ENCODE measurements at places on chromosomes 7 and 10.

- no peak for DNase-seq
These were observed 35.7 kb downstream of the ZCCHC24 start for GRCh38 chr10:79409726-79410085.

DNA sequence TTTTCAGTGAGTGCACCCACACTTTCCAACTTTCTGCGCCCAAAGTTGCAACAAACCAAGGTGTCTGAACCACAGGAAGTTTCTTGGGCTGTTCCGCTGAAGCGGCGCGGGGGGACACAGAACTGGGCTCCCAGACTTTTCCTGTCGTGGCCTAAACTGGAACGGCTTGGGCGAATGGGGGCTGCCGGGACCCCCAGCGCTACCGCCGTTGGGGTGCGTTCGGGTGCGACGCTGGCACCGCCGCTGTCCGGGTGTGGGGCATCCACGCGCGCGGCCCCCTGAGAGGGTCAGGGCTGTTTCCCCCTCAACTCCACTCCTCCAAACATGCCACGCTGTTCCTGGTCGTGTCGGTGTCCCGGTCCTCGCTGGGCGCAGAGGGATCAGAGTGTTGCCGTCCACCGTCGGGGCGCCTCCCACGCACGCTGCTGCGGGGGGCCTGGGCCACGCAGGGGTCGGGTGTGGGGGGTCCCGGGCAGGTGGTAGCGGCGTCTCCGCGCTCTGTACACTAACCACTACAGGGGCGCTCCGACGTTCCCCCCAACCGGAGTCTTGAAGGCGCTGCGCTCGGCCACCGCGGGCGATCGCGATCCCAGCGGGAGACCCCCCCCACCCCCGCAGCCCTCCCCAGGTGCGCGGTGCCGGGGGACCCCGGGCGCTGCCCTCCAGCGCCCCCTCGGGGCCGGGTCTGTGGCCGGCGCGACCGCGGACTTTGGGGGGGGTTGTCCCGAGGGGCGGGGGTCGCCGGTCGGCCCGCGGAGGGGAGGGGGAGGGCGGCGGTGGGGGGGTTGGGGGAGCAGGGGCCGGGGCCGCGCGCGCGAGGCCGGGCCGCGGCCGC lies 2.2 kb upstream of the CUX1 start:
- DNase-seq, result peak; percentile 71

GRCh38 chr10:16923309-16923708 lies 106.1 kb upstream of the RSU1 start:
- no peak for DNase-seq

DNA sequence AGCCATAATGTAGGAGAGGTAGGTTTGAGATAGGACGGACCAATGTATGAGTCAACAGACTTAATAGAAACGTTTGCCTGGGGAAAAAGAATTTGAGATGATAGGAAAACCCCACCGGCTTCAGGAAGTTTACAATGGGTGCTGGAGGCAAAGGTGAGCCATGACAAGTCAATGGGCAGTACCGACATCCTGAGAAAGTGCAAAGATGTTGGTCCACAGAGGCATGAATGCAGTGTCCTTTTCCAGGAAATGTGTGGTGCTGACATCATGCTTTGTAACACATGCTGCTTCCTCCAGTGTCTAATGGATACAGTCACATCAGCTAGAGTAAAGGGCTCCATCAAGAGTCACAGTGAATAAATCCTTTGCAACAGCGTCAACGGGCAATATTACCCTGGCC lies 533.6 kb downstream of the INHBA start:
- DNase-seq, result no peak

DNA sequence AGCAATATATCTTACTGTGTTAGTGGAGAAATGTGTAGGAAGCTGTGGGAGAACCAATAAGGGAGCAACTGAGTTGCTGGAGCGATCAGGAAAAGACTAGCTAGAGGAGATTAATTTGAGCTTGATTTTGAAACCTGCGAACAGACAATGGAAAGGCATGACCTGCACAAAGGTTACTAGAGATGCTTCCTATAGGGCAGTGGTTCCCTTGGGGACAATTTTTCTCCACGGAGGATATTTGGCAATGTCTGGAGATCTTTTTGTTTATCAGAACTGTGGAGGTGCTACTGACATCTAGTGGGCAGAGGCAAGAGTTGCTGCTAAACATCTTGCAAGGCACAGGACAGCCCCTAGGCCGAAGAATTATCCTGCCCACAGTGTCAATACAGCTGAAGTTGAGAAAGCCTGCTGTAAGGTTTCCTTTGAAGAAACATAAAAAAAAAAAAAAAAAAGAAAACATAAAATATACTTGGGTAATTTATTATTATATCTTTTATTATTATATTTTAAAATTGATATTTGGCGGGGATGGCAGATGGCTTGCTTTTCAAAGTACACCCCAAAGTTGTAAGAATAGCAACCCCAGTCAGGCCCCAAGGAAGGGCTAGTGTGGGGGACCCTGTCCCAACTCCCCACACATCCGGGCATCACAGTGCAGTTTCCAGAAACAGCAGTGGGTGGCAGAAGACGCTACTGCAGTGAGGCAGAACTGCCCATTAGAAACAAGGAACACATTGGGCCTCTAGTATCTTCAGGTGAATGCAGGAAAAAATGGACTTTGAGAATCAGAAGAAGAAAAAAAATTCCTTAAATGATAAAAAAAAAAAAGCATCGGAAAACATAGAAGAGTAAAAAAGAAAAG lies 481.6 kb downstream of the SH2D4B start:
- DNase-seq, result peak; percentile 34

DNA sequence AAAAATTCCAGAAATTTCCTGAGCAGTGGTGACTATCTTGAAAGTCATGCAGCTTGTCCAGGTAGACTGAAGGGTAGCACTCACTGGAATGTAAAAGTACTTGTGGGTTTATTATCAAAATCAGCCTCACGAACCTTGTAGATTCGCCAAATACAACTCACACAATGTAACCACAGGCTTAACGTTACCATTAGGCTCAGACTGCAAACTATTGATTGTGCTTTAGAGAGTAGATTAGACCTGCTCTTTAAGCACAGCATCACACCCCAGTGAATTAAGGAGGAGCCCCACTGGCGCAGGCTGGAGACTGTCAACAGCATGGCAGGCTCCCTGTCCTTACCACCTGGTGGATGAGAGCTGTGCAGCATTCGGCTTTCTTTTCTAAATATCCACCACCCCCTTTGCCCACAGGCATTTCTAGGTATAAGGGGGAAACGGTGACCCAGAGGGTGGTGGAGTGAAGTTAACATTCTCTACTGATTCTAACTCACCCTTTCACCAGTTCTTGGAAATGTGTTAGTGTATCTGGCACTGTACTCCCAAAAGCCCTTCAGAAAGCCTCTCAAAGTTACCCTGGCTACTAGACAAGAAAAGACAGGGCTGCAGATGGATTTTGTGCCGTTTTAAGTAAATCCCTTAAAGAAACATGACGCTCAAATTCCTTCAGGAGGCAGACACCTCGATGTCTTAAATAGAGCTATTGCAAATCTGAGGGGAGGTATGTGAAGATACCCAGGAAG lies 56.6 kb downstream of the GSDME start:
- DNase-seq, result peak; percentile 25

DNA sequence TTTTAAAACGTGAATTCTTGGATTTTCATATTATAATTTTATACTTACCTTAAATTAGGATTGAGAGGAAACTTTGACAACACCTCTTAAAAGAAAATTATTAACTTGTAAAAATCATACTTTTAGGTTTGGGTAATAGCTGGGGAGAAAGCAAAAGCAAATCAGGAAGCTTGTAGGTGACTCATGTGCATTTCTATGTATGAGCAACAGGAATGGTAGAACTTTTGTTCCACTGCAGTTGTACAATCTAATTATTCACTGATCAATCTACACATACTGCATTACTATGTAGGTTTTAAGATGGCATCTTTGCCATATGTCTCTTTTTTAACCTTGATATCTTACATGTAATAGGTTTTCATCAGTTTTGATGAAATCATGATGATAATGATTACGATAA lies 223.2 kb downstream of the PRKG1 start:
- DNase-seq, result no peak

DNA sequence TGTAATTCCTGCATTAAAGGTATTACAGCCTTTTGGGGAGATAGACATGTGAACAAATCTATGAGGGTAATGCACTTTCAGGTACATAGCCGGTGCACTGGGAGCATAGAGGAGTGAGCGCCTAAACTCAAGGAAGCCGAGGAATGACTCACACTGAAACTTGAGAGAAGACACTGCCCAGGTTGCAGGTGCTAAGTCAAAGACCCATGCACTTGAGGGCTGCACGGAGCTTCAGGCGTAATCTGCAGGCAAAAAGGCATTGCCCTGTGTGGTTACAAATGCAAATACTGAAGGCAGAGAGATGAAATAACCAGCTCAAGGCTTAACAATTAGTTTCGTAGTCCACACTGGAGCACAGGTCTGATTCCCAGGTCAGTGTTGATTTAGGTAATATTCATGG lies 51.0 kb upstream of the OSBPL3 start:
- no peak for DNase-seq

DNA sequence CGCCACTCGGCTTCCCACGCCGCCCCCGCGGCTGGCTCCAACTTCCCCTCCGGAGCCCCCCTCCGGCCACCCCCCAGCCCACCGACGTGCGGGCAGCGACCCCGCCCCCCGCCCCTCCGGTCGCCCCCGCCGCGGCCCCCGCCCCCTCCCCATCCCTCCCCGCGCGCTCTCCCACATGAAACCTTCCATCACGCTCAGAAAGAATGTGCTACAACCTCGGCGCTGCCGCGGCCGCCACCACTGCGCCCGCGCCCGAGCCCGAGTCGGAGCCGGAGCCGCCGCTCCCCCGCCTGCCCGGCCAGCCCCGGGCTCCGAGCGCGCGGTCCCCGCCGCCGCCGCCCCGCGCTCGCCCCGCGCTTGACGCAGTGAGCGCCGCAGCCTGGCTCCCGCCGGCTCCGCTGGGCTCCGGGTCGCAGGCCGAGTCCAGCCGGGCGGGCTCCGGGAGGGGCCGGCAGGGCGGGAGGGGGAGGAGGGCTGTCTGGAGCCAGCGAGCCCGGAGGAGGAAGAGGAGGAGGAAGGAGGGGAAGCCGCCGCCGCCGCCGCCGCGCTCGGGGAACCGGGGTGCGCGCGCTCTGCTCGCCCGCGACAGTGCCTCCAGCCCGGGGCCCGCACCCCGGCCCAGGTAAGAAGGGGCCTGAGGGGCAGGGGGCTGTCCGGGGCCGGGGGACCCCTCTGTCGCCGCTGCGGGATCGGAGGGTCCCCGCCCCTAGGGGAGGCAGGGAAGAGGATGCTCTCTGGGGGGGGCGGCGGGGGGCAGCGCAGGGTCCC lies 4.3 kb upstream of the ELFN1 start:
- DNase-seq, result no peak

DNA sequence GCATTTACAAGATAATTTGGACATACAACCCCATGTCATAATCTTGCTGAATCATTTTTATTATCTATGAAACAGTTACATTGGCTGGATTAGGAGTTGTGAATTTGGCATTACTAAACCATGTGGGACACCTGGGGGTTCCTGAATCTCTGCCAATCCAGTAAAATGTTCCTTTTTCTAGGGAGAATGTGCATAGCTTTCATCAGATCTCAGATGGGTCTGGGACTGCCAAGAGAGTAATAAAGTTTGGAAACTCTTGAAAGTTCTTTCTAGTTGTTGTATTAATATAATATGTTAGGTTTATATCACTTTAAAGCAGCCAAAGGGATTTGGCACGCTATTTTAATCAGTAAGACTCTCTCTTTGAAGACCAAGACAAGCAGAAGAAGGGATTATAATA lies 62.7 kb downstream of the SEMA3E start:
- no peak for DNase-seq

GRCh38 chr10:123398180-123398591 lies 244.0 kb downstream of the BUB3 start:
- no peak for DNase-seq

DNA sequence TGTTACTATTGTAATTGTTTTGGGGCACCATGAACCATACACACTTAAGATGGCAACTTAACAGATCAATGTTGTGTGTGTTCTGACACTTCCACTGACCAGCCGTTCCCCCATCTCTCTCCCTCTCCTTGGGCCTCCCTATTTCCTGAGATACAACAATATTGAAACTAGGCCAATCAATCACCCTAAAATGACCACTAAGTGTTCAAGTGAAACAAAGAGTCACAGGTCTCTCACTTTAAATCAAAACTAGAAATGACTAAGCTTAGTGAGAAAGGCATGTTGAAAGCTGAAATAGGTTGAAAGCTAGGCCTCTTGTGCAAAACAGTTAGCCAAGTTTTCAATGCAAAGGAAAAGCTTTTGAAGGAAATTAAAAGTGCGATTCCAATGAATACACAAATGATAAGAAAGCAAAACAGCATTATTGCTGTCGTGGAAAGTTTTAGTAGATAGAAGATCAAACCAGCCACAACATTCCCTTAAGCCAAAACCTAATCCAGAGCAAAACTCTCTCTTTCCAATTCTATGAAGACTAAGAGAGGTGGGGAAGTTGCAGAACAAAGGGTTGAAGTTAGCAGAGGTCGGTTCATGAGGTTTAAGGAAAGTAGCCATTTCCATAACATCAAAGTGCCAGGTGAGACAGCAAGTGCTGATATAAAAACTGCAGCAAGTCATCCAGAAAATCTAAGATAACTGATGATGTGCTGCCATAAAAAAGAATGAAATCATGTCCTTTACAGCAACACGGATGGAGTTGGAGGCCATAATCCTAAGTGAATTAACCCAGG lies 90.6 kb downstream of the MTPN start:
- no peak for DNase-seq

DNA sequence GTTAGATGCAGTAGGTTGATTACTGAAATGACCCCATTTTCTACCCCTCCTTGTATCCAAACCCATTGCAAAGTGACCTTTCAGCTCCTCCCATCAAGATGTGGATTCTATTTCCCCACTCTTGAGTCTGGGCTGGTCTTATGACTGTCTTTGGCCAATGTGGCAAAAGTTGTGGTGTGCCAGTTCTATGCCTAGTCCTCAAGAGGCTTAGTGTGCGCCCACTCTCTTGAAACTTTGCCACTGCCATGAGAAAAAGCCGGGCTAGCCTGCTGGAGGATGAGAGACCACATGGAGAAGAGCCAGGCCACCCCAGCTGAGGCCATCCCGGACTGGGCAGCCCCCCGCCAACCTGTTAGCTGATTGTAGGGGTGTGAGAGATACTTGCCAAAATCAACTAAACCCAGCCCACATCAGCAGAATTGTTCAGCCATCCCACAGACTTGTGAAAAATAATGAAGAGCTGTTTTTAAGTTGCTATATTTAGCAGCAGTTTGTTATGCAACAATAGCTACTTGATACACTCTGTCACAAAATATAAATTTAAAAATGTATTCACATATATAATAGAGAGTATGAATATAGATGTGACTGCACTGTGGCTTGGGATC lies 131.0 kb upstream of the PALS2 start:
- DNase-seq, result no peak
